NCI-H2081 (cell line): ENCODE measurements at places on chromosomes 2 and 18.

DNA sequence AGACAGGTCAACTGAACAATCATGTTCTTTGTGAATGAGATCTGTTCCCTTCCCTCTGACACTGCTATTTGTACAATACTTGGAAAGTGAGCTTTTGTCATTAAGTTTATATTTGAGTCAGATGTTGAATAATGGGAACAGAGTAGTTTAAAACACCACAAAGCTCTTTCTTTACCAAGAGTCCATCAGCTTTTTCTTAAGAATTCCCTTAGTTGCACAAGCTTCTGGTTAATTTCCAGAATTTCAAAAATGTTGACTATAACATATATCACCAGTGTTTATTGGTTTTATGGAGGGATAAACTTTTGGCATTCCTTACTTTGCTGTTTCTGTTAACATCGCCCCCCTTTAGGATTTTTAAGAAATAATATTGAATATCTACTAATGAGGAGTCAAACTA, 403.7 kb downstream of the CCDC85A start:
- DNase-seq = no peak

DNA sequence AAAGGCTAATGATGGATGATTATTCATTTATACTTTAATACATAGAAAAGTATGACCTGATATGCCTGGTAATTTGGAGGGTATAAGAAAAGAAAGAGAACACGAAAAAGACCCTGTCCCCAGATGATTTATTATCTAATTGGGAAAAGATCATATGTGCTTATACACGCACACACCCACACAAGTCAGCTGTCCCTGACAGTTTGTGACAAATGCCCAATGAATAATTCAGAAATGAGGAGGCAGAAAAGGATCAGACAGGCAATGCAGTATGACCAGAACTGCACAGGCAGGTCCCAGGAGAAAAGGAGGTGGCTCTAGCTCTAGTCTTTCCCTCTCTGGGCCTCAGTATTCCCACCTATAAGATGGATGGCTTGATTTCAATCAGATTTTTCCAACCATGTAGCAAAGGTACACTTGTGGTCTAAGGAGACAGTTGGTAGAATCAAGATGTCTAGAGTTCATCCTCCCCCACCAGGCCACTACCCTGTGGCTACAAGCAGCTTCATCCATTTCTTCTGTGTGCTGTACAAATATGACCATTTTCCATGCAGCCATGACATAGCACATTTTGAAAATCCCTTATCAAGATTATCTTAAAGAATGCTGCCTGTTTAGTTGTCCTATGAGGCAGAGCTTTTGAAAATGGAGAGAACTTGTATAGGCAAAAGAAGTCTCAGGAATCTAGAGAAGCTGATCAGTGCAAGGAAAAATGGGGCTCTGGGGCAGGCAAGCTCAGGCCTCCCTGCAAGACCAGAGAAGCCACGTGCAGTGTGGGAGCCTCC, 19.7 kb downstream of the CYRIA start:
- DNase-seq = no peak

GRCh38 chr18:45317948-45318640, 297.2 kb upstream of the SLC14A2 start:
- peak; percentile 29 for DNase-seq

GRCh38 chr2:239116456-239117246, 268.8 kb downstream of the TWIST2 start:
- no peak for DNase-seq

DNA sequence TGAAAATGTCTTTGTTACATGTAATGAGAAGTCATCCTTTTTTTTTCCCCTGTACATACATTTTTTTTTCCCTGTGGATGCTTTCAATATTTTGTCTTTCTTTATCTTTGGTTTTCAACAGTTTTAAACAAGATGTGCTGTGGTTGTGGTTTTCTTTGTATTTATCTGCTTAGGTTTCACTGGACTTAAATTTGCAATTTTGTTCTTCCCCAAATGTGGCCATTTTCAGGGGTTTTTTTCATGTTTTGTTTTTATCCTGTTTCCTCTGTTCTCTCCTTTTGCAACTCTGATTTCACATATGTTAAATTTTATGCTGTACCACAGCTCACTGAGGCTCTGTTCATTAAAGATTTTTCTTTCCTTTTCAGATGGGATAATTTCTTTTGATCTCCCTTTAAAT, 41.7 kb downstream of the GALNT1 start:
- no peak for DNase-seq

DNA sequence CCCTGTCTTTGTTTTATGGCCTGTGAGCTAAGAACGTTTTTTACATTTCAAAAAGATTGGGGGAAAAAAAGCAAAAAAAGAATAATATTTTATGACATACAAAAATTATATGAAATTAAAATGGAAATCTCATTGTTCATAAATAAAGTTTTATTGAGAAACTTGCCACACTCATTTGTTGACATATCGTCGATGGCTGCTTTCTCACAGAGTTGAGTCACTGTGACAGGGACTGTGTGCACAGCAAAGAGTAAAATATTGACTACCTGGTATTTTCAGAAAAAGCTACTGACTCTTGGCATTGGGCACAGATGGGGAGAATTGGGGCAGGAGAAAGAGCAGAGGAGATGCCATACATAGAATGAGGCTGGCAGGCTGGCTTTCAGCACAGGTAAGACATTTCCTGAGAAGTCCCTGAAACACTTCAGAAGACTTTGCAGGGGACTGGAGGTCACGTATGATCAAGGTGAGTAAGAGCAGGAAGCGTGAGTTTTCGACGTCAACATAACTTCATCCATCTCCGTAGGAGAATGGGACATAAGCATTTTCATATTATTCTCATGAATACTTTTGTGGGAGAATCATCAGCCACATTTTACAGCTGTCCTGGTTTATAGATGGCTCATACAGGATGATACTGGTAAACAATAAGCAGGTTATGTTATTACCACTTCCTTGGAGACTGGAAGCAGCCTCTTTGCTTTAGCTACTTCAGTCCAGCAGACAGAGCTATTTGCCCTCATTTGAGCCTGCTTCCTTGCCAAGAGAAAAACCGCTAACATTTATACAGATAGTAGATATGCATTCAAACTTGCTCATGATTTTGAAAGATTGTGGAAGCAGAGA, 32.5 kb upstream of the PUM2 start:
- DNase-seq = peak; percentile 45

- DNase-seq = no peak
These were observed 95.9 kb downstream of the KCNJ3 start for GRCh38 chr2:154794406-154794805.

DNA sequence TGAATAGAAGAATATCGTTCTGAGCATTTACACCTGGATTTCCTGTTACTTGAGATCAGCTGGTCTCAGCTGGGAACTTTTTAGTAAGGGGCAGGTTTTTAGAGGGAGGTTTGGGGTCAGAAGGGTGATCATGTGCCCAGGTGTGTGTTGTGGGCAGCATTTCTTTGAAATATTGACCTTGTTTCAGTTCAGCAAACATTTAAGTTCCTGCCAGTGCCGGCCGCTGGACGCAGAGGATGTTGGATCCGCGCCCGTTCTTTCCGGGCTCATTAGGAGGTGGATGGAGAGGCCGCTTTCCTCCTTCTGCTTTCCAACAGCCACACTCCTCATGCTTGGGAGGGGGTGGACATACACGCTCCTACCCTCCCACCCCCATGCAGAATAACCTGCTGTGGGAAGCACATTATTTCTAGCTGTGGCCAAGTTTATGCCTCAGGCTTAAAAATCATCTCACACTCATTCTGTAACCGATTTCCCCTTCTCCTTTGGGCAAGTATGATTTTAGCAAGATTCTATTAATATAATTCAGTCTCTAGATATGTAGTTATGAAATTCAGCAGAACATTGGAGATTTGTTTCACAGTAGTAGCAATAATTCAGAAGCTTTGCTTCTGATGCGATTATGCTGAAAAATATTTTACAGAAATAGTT, 131.4 kb downstream of the ZNF236 start:
- DNase-seq = peak; percentile 72
